Activated naive CD4-positive, alpha-beta T cell treated with anti-CD3 and anti-CD28 coated beads for 36 hours (primary cell): ENCODE measurements at places on chromosomes 5 and 9.
A peak's percentile ranks its signal among the peaks of the same experiment; 100 is the strongest.

- peak; percentile 64 for DNase-seq
Observed at GRCh38 chr5:170632985-170633234, 129.1 kb downstream of the KCNIP1 start.

GRCh38 chr9:40909821-40910220 lies 218.7 kb downstream of the FOXD4L6 start:
- no peak for DNase-seq

- DNase-seq: peak; percentile 65
Observed at GRCh38 chr5:65076251-65076869, 307.6 kb downstream of the CWC27 start.

DNA sequence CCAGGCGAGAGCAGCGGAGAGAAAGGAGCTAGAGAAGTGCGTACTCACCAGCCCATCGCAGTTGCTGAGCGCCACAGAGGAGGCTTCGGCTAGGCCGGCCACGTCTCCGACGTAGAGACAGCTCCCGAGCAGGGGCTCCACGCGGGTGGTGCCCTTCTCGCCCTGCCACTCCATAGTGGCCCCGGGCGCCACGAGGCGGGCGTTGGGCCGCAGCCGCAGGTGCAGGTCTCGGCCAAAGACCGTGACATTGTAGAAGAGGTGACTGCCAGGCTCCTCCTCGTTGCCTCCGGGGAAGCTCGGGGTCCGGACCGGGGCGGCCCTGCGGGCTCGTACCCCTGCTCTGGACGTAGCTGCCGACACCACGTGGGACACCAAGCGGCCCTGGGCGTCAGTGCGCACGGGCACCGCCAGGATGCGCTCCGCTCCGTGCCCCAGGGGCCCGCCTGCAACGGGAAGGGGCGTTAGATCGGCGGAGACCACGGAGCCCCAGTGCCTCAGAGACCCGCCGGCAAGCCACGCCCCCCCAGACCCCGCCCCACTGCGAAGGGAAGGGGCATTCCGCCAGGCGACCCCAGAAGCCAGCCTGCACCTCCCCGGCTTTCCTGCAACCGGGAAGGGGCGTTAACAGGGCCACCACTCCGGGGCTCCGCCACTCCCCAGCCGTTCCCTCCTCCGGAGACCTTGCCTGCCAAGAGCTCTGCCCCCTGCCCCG lies 1.4 kb downstream of the ADAMTS2 start:
- DNase-seq: peak; percentile 20

GRCh38 chr5:126718236-126718868 lies 58.6 kb upstream of the LMNB1 start:
- DNase-seq: no peak

DNA sequence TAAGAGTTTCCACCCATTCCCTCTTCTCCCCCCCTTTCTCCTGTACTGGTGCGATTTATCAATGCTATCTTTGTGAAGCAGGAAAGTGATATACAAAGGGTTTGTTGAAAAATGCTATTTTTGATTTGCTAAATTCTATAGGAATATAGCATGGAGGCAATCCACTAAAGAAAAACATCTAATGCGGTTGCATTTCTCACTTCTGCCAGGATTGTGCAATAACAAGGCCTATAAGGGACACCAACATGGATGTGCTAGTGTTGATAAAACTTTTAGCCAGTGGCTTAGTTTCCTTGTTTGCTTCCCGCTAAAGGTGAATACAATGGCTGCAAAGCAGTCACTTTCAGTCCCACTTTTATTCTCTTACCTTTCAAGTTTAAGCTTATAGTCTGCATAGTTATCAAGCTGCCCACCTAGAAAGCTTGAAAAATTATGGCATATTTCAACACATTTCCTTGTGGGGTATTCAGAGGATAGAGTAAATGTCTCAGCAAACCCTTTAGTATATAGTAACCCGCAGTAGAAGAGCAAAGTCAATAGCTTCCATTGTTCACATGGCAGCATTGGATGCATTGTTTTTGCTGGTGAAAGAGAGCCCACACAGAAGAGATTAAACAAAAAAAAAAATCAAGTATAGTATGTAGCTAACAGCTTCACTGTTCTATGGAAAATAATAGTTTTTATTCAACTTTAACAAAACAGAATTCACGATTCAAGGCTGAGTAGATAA lies 674.6 kb upstream of the SEMA6A start:
- DNase-seq: no peak

DNA sequence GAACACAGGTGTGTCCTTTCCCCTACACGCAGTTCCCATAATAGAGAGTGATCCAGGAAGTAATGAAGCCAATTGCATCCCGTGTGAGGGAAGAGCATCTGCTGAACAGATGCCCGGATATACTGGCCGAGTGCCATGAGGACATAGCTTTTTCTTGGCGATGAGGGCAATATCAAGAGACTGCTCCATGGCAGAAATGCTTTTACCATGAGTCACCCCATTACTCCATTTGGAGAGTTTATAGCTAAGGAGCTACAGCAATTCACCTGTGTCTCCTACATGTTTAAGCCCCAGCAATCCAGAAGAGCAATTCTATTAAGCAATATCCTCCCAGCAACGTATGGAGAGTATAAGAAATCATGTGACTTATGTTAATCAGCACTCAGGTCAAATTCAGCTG lies 222.0 kb upstream of the KLF4 start:
- DNase-seq: no peak

GRCh38 chr5:173311818-173312585 lies 16.2 kb downstream of the STC2 start:
- no peak for DNase-seq

DNA sequence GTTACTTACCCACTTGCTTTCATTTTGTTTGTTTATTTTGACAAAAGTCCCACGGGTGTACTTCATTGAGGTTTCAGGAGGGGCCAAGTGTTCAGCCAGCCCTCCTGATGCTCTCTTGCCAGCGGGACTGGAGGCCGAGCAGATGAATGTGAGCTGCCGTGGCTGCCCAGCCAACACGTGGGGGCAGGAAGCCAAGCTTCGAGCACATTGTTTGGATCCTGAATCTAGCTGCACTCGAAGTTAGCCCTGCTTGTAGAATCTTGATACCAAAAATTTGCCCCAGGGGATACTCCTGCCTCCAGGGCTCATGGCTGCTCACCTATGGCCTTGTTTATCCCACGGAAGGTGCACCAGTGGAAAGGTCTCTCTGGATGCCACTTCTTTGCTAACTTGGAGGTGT lies 49.3 kb downstream of the RASGEF1C start:
- DNase-seq: no peak

DNA sequence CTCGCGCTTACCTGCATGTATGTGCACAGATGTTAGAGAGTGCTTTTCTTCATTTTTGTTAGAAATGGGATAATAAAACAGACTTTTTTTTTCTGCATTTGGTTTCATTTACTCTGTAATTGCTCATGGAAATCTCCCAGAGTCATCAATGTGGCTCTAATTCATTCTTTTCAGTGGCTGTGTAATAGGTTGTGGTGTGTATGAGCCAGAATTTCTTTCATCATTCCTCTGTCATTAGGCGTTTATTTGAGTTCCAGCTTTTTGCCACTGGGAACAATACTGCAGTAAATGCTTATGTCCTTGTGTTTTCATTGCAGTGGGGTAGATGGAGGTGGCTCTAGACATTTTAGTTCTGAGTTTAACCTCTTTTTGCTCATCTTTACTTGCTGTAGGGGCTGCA lies 118.9 kb downstream of the NXNL2 start:
- DNase-seq: no peak

- no peak for DNase-seq
Observed at GRCh38 chr5:173772384-173773059, 115.6 kb upstream of the CPEB4 start.

- DNase-seq: no peak
Observed at GRCh38 chr9:104589626-104590025, 9.6 kb downstream of the OR13C5 start.

GRCh38 chr5:133400831-133401351 lies 211.4 kb downstream of the FSTL4 start:
- no peak for DNase-seq

DNA sequence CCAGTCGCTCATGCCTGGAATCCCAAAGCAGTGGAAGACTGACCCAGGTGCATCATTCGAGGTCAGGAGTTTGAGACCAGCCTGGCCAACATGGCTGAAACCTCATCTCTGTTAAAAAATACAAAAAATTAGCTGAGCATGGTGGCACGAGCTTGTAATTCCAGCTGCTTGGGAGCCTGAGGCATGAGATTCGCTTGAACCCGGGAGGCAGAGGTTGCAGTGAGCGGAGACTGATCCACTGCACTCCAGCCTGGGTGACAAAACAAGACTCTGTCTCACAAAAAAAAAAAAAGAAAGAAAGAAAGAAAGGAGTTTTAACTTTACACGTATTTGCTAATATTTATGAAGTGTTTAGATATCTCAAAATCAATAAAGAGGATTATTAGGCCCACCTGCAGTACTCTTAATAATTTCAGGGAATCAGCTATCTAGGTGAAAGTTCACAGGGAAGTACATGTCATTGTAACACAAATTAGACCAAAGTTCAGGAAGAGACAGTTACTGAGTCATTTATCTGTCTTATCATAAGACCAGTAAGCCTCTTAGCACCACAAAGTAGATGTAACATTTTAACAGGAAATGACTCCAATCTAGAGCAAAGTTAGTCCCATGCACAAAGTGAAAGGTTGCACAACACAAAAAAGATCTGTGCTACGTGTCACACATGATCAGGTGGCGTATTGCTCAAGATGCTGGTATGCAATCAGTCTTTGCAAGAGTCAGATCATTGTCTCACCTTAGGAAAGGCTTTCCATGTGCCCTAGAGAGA lies 34.1 kb upstream of the PLIN2 start:
- DNase-seq: peak; percentile 87

DNA sequence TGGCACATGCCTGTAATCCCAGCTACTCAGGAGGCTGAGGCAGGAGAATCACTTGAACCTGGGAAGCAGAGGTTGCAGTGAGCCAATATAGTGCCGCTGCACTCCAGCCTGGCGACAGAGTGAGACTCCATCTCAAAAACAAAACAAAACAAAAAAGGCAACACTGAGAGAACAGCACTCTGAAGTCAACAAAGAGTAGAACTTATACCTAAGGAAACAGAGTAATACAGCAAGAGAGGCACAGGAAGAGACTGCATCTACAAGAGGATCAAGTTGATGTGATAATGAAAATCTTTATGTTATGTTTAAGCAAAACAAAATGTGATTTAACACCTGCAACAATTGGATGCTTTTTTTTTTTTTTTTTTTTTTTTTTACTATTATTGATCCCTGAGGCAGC lies 33.1 kb downstream of the FYB1 start:
- DNase-seq: no peak

DNA sequence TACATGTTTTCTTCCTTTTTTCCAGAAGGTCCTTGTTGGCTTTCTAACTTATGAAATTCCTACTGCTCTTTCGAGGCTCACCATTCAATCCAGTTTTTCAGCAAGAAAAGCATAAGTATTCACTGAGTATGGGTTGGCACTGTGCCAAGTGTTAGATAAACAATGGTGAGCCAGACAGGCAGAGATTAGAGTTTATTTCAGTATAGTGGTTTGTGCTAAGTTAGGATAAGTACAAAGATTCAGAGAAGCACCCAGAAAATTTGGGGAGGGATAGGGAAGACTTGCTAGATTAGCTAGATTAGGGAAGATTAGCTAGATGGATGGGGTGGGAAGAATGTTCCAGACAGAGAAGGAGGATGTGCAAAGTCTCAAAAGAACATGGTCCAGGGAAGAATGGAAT lies 122.9 kb downstream of the OXCT1 start:
- DNase-seq: no peak

DNA sequence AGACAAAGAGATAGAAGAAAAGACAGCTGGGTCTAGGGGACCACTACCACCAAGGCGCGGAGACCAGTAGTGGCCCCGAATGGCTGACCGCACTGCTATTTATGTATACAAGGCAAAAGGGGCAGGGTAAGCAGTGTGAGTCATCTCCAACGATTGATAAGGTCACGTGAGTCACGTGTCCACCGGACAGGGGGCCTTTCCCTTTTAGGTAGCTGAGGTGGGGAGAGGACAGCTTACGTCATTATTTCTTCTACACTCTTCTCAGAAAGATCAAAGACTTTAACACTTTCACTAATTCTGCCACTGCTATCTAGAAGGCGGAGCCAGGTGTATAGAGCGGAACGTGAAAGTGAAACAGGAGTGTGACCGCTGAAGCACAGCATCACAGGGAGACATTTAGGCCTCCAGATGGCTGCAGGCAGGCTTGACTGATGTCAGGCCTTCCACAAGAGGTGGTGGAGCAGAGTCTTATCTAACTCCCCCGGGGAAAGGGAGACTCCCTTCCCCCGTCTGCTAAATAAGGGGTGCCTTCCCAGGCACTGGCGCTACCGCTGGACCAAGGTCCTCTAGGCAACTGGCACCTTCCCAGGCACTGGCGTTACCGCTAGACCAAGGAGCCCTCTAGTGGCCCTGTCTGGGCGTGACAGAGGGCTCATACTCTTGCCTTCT lies 6.1 kb upstream of the PRR16 start:
- peak; percentile 53 for DNase-seq

DNA sequence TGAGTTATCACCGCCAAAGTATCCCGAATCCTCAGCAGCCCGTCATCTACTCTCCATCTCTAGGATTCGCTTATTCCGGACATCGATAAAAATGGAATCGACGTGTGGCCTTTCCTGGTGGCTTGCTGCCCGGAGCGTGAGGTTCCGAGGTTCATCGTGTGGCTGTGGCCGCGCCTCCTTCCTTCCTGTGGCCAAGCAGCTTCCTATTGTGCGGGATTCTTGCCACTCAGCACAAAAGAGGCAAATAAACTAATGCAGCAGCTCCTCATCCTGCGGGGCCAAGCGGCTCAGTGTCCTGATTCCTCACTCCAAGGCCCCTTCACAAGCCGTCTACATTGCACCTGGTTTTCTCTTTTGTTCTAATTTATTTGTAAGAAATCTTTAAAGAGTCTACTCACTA lies 800.9 kb downstream of the CDH9 start:
- DNase-seq: no peak

DNA sequence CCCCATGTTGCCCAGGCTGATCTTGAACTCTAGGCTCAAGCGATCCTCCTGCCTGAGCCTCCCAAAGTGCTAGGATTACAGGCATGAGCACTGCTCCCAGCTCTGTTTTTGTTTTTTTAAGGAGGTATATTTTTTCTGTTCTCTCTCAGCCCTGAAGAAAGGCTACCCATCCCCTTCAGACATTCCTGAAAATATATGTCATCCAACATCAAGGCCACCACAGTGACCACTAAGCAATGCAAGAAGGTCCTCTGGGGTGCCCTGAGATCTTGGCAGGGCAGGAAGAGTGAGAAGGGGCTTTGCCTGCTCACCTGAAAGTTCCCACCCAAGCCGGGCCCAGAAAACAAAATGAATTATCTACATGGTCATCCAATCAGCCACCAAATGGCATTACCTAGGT lies 47.8 kb upstream of the IL17B start:
- no peak for DNase-seq

- no peak for DNase-seq
Observed at GRCh38 chr9:36174731-36175130, 5.5 kb downstream of the CCIN start.

DNA sequence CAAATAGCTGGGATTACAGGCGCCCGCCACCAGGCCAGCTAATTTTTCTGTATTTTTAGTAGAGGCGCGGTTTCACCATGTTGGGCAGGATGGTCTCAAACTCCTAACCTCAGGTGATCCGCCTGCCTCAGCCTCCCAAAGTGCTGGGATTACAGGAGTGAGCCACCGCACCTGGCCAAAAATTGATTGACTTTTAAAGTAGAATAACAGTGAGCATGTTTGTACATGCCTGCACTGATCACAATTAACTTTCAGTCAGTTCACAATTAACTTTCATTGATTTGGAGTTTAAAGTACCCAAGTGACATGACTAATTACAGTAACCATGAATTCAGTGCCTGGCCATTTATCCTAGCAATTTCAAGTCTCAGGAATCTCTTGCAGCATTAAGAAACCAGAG lies 61.3 kb downstream of the ANKH start:
- DNase-seq: no peak

- DNase-seq: no peak
Observed at GRCh38 chr5:86463339-86463738, 154.4 kb upstream of the COX7C start.

GRCh38 chr9:96061293-96061987 lies 185.9 kb downstream of the ERCC6L2 start:
- peak; percentile 72 for DNase-seq
